Stimulated activated CD4-positive, alpha-beta T cell treated with anti-CD3 and anti-CD28 coated beads, Interleukin-12 subunit alpha, Interleukin-12 subunit beta, amount 100 ng/mL, for 24 hours (primary cell): ENCODE measurements at places on chromosomes 2 and 18.

- DNase-seq, result no peak
Observed at GRCh38 chr2:18106841-18107240, 228.4 kb downstream of the KCNS3 start.

- no peak for DNase-seq
Observed at GRCh38 chr2:197821550-197822289, 17.3 kb downstream of the PLCL1 start.

- DNase-seq, result no peak
Observed at GRCh38 chr2:119359774-119360173, 6.9 kb downstream of the C2orf76 start.

- no peak for DNase-seq
Observed at GRCh38 chr2:197209246-197209645, 101.3 kb downstream of the ANKRD44 start.

DNA sequence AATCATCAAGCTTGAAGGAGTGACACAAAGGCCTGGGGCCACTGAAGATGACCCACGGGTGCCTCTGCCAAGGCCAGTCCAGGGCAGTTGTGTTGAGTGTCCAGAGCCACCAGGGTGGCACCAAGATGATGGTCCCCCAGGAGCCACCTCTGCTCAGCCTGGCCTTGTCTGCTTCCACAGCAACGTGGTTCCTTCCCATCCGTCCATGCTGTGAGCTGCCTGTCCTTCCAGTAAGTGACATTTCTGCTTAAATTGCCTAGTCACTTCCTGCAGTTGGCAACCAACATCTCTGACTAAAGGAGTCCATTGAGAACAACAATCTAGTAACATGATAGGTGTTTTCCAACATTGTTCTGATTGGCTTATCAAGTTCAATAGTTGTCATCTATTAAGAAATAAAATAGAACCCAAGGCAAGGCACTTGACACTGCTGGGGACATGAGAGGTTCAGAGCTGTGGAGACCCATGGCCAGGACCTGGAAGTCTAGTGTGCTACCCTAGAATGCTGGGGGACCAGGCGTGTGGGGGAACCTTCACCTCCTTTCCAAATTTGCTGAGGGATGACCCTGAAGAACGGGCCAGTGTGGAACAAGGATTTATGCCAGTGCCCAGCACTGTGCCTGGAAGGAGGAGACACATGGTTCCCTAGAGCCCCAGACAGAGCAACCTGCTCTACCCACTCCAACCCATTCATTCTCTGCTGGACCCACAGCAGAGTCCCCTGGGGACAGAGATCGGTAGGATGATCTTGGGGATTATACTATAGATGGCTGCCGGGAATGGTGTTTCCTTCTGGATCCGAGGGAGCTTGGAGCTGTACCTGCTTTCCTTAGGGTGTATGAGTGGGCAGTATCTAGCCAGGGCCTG is 98.9 kb upstream of the EPC2 start:
- DNase-seq, result no peak

- DNase-seq, result no peak
Observed at GRCh38 chr18:1075322-1075721, 170.7 kb downstream of the ADCYAP1 start.

- no peak for DNase-seq
Observed at GRCh38 chr2:9303528-9304225, 97.1 kb downstream of the ASAP2 start.

- DNase-seq, result no peak
Observed at GRCh38 chr2:128803222-128803621, 484.6 kb upstream of the HS6ST1 start.

DNA sequence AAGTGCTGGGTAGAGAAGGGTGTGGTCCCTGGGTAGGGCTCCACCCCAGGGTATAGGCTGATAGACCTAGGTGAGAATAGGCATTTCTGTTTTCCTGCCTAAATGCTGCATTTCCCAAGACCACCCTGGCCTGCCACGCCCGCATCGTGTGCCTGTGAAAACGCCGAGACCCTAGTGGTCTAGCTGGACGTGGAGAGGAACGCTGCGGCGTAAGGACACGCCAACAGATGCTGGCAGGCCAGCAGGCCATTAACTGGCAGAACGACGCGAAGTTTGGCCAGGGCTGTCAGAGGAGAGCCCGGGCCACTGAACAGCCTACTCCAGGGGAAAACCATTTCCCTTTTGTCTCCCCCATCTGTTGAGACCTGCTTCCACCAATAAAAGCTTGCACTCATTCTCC is 373.2 kb upstream of the FIGN start:
- DNase-seq, result no peak

GRCh38 chr2:183665425-183665824 is 541.2 kb downstream of the NUP35 start:
- no peak for DNase-seq

GRCh38 chr18:42936289-42936688 is 179.2 kb downstream of the RIT2 start:
- DNase-seq, result no peak

DNA sequence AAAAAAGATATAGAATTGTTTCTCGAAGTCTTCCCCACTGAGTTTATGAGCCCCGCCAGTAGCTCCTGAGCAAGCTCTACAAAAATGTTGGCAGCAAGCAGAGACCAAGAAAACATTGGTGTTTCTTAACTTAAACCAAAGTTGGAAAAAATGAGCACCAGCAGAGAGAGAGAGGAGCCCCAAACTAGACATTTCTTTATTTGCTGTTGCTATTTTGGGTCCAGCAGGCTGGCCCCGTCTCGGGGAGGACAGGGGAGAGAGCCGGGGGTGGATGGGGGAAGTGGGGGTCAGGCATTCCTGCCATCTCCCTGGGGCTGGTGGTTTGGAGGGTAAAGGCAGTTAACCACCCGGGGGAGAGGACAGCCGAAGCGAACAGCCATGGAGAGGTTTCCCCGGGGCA is 113.0 kb downstream of the DYSF start:
- DNase-seq, result no peak

- DNase-seq, result no peak
Observed at GRCh38 chr2:237591141-237591881, 777 bp upstream of the RAB17 start.

DNA sequence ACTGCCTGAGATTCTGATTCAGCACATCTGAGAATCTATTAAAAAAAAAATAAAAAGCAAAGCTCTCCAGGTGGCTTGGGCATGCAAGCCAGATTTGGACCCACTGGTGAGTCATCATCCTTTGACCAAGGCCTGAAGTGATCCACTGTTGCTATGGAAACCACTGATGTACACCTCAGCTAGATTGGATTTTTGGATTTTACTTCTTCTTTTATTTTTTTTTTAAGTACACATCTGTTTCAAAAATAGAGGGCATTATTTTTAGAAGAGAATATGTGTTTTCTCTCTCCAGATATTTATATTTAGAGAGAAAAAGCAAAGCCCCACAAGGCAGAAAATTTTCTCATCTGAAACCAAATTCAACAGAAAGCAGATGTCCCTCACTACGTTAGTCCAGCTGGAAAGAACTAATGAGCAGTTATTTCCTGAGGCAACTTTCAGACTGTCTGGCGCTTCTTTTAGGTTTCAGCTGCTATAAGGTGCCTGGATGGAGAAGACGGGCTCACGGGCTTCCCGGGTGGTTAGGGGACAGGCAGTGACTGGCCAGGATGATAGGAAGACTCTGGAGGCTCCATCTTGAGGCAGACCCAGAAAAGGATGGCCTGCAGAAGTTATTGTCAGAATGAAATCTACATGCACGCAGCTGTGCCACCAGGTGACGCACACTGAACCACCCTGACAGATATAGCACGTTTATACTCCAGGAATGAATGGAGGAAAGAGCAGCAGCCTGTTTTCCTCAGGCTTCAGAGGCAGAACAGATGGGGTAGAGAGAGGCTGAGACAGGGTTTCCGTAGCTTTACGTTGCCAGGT is 50.5 kb downstream of the MRPL35 start:
- no peak for DNase-seq

DNA sequence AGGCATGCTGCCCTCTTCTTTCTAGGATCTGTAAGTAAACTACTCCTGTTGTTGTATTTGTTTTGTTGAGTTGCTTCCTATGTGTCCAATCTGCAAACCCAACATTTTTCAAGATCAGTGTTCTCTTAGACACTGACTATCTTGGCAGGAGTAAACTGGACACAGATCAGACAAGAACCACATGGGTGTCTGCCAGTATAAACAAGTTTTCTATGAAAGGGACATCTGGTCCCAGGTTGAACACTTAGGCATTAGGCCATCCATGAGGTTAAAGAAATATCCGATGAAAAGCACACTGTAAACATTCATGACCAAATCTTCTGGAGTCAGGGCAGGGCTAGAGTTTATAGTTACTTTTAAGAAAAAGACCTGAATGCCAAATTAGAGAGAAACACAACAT is 441.8 kb downstream of the NYAP2 start:
- no peak for DNase-seq

DNA sequence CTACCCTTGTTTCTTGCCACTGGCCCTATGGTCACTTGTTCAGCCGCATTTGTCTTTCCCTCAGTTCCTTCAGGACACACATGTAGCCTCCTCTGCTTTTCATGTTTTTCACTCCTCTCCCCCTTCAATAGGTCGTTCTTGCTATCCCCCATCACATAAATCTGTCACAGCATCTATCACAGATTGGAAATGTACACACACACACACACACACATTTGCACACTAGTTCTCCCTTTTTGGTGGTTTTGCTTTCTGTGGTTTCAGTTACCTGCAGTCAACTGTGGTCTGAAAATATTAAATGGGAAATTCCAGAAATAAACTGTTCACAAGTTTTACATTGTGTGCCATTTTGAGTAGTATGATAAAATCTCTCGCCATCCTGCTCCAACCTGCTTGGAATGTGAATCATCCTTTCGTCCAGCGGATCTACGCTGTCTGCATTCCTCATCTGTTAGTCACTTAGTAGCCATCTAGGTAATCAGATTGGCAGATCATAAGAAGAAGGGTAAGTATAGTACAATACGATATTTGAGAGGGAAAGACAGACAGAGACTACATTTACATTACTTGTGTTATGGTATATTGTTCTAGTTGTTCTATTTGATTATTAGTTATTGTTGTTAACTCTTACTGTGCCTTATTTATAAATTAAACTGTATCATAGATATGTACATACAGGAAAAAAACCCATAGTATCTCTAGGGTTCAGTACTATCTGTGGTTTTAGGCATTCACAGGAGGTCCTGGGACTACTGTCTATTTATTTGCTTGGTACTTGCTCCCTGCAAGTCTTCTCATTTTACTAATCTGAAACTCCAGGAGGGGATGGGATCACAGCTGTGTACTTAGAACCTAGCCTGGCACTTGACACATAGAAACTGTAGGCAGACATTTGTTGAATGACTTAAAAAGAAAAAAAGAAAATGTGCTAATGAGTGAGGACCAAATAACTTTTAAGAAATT is 86.1 kb upstream of the PNPT1 start:
- DNase-seq, result no peak

- no peak for DNase-seq
Observed at GRCh38 chr2:118371515-118371914, 283.2 kb downstream of the INSIG2 start.

GRCh38 chr2:50395605-50396297 is 636.2 kb downstream of the NRXN1 start:
- no peak for DNase-seq

- no peak for DNase-seq
Observed at GRCh38 chr2:138213084-138213483, 248.8 kb downstream of the HNMT start.

DNA sequence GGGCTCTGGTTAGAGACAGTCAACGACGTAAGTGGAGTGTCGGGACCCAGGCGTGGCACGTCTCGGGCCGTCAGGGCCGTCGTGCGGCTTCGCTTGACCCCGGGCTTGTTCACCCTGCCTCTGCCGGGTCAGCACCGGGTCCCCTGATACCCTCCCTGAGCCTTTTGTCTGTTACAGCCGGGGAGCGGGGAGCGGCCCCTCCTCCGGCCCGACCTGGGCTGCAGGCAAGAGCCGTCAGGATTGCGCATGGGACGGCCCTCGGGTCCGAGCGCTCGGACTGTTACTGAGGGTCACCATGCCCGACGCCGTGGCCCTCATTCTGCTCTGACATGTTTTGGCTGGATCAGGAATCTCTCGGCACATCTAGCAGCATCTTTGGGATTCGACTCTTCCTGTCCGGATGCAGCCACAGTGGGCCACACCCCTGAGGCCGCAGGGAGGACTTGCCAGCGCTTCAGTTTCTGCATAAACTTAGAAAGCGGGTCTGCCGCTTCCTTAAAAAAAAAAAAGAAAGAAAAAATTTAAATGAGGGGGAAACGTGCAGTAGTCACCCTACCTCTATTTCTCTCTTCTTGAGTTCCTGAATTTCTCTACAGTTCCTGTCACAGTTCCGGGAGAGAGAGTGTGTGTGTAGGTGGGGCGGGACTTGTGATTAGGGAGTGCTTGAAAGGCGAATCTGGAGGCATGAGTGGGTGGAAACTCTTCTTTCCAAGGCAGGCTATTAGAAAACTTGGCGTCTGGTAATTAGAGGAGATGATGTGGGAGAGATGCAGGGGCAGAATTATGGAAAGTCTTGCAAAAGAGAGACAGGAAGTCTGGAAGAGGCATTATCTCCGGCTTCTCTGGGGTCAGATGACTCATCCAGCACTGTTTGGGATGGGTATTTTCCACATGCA is 909 bp downstream of the TMEM87B start:
- DNase-seq, result peak; percentile 25

- DNase-seq, result no peak
Observed at GRCh38 chr18:57088883-57089282, 58.0 kb upstream of the BOD1L2 start.

DNA sequence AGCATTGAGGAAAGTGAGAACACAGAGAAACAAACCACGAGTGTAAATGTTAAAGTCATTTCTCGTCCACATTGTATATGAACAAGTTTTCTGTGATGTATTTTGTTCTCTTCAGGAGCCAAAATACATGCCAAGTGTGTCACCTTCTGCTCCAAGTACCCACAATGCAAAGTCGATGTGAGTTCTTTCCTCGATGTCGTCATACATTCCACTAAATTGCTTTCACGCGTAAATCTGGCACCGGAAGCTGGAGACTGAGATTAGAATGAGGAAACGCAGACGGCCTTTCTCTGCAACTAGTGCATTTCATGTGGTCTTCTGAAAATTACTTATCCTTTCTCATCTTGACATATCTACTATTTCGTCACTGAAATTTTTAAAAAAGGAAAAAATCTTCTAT is 118.5 kb upstream of the SALL3 start:
- no peak for DNase-seq

GRCh38 chr18:74819433-74820059 is 221.9 kb downstream of the ZNF407 start:
- no peak for DNase-seq

DNA sequence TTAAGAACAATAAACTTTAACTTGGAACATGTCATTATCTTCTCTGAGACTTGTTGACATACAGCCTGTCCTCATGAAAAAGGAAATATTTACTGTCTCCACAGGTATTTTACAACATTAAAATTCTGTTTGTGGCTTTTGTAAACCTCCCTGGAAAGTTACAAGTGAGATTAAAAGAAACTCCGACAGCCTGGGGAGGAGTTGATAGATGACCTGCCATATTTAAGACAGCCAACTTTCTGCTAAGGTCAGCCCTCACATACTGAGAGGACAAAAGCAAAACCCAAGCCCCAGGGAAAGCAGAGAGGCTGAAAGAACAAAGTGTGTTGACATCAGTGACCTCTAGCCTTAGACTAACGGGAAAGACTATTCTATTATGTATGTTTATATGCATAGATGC is 350.2 kb downstream of the RIT2 start:
- no peak for DNase-seq
